ENCODE measurements at places on chromosomes 1 and 21.

DNA sequence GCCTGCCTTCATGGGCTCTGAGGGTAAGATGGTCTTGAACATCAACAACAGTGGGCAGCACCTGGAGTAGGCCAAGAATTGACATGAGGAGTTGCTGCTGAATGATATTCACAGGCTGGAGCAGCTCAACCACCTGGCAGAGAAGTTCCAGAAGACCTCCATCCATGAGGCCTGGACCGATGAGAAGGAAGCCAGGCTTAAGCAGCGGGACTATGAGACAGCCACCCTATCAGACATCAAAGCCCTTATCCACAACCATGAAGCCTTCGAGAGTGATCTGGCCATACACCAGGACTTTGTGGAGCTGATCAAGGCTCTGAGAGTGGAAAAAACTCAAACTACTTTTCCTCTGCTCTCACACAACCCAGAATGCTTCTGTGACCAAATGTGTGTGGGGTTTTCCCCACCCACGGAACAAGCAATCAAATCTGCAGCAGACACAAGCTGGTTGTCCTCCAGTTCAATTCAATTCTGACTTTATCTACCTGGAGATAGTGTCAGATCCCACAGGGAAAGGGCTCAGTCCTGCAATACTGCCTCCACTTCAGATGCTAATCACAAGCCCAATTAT lies 12.1 kb upstream of the EPHA10 start:
- no peak for DNase-seq

- DNase-seq, result no peak
Observed at GRCh38 chr1:34977858-34978257, 7.3 kb downstream of the TMEM35B start.

- no peak for DNase-seq
Observed at GRCh38 chr21:37827913-37828312, 88.3 kb downstream of the KCNJ6 start.

- DNase-seq, result no peak
Observed at GRCh38 chr1:193014400-193014799, 44.8 kb downstream of the UCHL5 start.

GRCh38 chr21:34700605-34701004 lies 31.8 kb downstream of the CLIC6 start:
- no peak for DNase-seq

DNA sequence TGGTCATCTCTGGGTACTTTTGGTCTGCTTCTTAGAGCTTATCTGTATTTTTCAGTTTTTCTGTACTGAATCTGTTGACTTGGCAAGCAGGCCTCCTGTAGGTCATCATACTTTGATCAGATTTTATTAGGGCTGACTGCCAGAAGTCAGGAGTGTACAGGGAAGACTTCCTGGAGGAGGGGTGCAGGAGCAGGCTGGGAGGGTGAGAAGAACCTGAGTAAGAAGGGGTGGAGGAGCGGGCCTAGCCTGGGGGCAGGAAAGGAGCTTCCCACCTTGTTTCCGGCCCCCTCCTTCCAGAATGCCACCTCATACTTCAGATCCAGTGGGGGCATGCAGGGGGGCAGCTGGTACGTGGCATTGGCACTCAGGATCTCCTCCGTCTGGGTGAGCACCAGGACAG lies 18.3 kb upstream of the IL22RA1 start:
- no peak for DNase-seq

Measured in KG1 (cell line).